ENCODE measurements at places on chromosomes 3 and 15. TPM values are rescaled to one million over a fixed set of nuclear protein-coding genes. Genes with fewer than 3 reads are reported as not detected.

Gene CACNA2D3
- not detected for total RNA-seq

DNA sequence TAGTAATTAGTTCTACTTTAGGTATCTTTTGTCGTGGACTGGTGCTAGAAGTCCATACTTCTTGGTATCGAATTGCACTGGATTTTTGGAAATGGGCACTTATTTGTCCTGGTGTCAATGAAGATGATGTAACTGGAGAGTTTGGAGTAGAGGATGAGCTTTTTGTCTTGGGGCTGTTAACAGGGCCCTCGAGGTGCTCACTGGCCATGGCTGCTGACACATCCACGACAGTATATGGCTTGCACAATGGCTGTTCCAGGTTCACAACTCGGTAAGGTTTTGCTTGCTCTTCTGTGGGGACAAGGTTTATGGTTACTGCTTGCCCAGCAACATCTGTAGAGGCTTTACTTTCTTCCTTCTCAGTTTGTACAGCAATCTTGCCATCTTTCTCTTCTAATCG lies 109.4 kb upstream of the TSPAN3 start:
- DNase-seq = no peak

DNA sequence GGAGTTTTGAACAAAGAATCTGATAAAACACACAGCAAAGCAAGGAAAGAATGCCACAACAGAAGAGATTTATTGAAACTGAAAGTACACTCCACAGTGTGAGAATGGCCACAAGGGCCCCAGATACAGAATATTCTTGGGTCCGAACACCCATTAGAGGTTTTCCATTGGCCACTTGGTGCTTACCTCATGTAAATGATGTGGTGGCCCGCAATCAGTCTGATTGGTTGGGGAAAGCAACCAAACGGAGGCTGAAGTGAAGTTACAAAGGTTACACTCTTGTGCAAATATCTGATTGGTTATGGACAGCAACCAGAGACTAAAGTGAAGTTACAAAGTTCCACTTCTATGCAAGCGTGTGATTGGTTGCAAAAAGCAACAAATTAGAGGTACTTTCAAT lies 20.4 kb downstream of the NSUN3 start:
- DNase-seq = no peak

GRCh38 chr3:194830978-194831377 lies 145.3 kb downstream of the FAM43A start:
- DNase-seq = no peak

DNA sequence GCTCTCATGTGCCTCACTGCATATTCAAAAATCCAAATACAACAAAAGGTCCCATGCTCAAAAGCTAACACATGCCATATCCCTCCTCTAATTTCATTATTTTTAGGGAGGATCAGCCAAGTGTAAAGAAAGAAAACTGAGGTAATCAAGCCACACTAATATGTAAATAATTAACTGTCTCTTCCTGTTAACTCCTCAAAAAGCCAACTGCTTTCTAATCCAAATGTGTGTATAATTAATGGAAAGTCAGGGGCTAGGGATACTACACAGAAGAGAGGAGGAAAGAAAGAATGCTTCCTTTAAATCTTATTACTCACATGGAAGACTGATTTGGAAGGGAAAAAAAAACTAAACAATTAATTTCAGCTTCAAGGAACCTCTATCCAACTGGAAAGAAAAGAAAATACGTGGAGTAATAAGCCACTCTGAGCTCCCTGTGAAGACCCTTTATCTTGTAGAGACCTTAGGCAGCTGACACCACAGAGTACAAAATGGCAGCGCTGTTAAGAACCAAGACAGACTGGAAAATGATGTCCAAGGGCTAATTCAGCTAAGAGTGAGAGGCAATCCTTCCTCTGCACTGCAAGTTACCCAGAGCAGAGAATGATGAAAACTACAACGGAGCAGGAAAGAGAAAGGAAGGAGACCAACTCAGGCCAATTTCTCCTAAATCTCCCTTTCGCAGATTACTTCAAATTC lies 56.8 kb downstream of the ZNF148 start:
- DNase-seq = no peak

GRCh38 chr3:121330118-121330517 lies 215.7 kb downstream of the POLQ start:
- no peak for DNase-seq

- no peak for DNase-seq
These were observed 896.0 kb downstream of the MCTP2 start for GRCh38 chr15:95127356-95127755.

Gene ASB14
- not detected for total RNA-seq

GRCh38 chr3:11953778-11954177 lies 50.4 kb upstream of the SYN2 start:
- no peak for DNase-seq

DNA sequence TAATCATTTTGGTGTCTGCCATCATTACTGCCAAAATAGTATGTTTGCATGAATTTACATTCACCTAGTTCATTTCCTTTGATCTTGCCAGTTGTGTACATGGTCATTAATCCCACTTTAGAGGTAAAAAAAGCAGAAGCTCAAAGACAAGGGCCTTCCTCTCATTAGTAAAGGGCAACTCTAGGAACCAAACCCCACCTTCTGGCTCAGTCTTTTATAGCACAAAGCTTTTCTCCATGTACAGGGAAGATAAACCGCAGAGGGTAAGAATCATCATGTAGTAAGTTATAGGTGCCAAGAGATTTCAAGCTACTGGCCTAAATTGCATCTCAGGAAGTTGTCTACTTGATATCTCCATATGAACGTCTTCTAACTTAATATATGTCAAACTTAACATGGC lies 19.3 kb upstream of the SPG21 start:
- DNase-seq = no peak

Gene FEZF2
- total RNA-seq = not detected

Gene PLSCR5
- not detected for total RNA-seq

Gene GOLGA6A
- not detected for total RNA-seq

- DNase-seq = no peak
These were observed 10.0 kb downstream of the CCDC13 start for GRCh38 chr3:42763021-42763420.

GRCh38 chr3:142319094-142319493 lies 93.7 kb upstream of the GK5 start:
- DNase-seq = no peak

Gene EFL1
- 16.0 TPM for total RNA-seq

Gene MELTF
- 5.7 TPM for total RNA-seq

DNA sequence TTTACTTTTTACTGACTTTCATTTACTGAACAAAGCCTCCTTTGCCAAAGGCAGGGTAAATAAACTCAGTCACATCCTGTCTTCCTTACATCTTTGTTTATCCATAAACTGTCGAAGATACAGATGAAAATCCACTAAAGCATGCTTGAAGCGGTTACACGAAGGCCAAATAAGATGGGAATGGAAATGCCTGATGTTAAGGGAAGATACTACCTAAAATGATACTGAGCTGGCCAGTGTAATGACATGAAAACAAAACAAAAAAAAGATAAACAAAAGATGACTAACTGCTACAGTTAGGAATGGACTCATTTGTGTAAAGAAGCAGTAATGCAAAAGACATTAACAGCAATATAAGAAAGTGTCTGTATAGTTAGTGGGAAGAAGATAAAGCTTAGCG lies 114.7 kb upstream of the ADAMTS9 start:
- DNase-seq = no peak

DNA sequence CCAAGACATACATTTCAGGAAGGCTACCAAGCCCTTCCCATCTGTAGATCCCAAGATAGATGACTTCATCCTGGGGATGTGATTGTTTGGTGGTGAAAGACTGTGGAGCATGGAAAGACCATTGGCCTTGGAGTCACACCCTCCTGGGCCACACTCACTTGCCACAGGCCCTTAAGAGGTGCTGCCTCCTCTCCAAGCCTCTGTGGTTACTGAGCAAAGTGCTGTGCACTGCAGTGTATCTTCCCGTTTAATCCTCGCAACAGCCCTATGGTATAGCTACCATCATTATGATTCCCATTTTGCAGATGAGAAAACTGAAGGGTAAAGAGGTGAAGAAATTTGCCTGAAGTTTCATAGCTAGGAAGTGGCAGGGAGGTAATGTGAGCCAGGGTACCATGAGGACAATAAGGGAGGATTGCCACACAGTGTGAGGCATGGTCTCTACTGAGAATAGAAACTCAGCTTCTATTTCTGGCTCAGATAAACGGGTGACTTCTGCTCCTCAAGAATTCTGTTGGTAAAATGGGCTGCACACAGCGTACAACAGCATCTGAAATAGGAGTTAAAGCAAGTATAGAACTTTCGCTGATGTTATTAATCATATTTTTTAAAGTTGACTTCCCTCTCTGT lies 23.9 kb upstream of the RHO start:
- DNase-seq = no peak

Gene GXYLT2
- total RNA-seq = 4.8 TPM

DNA sequence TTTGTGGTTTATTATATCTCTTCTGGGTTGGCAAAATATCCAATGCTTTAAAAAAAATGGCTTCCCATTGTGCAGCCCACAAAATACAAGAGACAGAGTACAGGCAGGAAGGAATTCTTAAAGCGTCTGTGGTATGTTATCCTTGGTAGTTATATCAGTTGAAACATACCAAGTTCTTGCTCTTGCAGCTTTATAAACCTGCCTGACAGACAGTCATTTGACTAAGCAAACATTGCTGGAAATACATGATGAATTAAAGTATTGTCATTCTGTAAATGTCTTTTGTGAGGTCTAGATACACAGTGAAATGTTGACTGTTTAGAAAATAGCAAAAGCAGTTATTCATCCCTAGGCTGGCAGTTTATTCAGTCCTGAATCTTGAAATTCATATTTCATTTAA lies 44.8 kb upstream of the MAP3K13 start:
- no peak for DNase-seq

DNA sequence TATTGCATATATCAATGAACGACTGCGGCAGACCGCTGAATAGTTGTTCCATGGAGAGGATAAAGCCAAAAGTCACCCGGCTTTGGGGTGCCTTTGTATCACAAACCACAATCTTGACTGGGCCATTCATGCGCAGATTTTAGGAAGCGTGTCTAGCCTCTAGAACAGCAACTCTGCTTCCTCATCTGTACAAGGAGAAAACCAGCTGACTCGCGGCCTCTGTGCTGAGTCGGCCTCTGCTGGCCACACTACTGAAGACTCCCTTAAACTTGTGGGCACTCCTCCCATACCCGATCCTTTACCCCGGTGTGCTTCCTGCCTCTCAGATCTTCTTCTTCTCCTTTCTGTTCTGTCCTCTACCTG lies 872 bp downstream of the DLEC1 start:
- DNase-seq = no peak

Gene POLQ
- total RNA-seq = 1.6 TPM

- DNase-seq = no peak
These were observed 888 bp downstream of the TMOD3 start for GRCh38 chr15:51830276-51830806.

Gene SPINK8
- total RNA-seq = not detected

Gene GOLGA6L9
- 5.2 TPM for total RNA-seq

Measured in glomerular endothelial cell (primary cell).